ENCODE measurements at places on chromosomes 11 and 22.

GRCh38 chr22:43343670-43344519 is 723 bp upstream of the SCUBE1 start:
- DNase-seq, result peak; percentile 72

DNA sequence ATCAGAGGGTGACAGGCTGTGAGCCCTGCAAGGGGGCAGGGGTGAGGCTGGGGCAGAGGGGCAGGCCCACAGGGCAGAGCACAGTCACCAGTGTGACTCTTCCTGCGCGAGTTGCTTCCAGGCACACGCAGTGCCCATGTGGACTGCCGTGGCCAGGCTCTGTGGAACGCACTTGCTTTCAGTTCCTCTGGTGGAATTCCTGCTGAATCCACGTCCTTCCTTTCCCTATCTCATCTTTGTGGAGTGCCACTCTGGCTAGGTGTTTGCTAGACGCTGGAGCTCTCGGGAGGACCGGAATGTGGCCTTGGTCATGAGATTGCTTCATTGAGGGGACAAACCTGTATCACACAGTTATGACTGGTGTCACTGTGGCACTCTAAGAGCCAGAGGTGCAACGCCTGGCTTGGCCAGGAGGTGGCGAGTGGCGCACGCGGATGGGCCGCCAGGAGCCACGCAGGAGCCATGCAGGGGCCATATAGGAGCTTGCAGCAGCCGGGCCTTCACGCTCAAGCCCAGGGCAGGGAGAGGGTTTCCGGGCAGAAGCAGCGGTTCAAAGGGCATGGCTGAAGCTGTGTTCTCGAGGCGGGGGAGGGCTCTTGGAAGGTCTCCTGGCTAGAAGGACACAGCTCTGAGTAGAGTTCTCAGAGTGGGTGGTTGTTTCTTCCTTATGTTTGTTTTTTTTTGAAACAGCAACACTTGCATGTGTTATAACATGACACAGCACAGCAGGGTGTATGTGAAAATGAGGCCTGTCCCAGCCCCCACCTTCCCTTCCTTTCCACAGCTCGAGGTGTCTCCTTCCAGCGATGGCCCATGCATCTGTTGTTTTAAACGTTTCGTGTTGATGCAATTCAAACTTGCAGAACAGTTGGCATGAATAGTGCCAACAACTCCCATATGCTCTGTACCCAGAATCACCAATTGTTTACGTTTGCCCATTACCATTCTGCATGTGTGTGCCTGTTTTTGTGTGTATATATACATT is 36.2 kb downstream of the TBC1D22A start:
- DNase-seq, result peak; percentile 88

DNA sequence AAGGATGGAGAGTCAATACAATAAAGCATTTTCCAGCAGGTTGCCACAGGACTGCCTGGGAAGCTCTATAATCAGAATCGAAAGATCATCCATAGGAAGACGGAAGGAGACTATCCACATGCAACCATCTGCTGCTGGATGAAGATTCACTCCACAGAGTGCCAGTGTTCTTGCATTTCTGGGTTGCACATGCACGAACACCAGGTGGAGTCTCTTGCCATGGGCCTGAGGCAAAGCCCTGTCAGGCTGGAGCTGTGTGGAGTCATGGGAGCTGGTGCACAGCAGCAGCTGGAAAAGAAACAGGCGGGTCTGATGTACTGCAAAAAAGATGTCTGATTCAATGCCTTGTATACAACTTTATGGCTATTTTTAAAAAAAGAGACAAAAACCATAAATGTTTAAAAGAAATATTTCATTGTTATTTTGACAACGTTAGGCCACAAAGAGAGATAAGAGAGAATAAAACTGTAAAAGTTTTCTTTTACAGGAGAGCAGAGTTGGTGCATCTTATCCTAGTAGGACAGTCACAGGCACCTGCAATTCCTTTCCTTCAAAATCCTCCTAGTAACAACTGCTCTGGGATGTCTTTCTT is 12.9 kb upstream of the FAT3 start:
- DNase-seq, result peak; percentile 63

GRCh38 chr22:24429411-24430365 is 2.3 kb downstream of the ADORA2A start:
- DNase-seq, result peak; percentile 58

DNA sequence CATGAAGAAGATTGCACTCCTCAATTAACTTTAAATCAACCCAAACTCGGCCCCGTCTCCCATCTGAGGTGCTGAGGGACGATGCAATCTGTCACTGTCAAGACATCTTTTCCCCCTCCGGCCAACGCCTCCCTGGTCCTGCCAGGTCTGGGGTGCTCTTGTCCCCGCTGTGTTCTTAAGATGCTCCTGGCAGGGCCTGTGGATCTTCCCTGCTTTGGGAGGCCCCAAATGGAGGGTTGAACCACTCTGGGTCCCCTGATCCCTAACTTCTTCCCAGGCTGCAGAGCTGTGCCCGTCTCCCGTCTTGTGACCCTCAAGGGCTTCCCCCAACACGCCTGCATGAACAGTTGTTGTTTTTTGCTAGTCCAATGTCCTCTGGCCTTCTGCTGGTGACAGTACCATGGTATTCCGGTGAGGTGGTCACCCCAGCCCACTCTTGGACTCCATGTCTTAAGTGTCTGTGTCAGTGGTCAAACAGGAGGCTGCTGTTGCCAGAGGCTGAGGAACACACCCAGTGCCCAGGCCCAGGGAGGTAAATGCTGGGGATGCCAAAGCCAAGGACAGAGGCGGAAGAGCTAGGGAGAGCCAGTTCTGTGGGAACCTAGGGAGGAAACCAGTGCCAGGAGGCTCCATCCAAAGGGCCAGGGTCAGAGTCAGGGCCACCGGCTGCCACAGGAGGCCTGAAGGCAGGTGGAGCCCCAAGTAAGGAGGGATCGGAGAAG is 70.6 kb upstream of the SHANK2 start:
- DNase-seq, result no peak

GRCh38 chr11:108933630-108934029 is 268.8 kb downstream of the DDX10 start:
- no peak for DNase-seq

DNA sequence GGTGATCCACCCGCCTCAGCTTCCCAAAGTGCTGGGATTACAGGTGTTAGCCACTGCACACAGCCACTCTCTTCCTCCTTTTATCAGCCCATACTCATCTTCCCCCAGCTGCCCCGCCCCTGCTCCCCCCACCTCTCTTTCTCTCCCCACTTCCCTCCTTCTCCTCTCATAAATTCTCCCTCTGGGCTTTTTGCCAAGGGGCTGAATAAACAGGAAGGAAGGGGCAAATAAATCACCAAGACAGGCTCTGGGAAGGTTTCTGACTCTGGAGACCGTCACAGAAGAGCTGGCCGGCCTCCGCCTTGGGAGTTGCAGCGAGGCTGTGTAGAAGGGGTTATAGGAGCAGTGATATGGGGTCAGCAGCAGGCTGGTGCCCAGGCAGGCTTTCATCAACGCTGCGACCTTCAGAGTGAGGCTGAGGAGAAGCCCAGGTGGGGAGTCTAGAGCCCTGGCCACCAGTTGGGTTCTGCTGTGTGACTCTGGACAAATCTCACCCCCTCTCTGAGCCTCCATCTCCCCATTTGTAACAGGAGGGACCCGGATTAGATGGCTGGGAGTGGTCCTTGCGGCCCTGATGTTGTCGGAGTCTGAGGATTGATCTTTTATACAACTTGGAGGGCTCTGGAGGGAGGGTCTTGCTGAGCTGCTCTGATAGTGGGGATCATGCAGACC is 62.6 kb upstream of the RASD2 start:
- no peak for DNase-seq

- no peak for DNase-seq
Measured at GRCh38 chr22:22759371-22759770, 115.0 kb downstream of the GGTLC2 start.

DNA sequence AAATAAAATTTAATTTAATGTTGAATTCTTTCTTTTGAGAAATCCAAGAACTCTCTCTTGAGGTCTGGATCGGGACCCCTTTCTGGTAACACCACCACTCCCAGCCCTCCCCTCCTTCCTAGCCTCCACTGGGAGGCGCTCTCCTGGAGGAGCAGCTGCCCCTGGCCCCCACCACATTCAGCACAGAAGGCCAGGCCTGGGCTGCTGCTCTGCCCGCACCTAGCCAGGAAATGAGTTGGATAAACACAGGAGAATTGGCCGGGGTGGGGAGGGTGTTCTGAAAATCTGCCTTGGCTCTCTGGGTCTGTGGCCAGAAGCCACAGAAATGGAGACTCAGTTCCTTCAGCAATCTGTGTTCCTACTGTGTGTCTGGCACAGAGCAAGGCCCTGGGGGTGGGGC is 31.2 kb downstream of the C22orf42 start:
- peak; percentile 86 for DNase-seq

DNA sequence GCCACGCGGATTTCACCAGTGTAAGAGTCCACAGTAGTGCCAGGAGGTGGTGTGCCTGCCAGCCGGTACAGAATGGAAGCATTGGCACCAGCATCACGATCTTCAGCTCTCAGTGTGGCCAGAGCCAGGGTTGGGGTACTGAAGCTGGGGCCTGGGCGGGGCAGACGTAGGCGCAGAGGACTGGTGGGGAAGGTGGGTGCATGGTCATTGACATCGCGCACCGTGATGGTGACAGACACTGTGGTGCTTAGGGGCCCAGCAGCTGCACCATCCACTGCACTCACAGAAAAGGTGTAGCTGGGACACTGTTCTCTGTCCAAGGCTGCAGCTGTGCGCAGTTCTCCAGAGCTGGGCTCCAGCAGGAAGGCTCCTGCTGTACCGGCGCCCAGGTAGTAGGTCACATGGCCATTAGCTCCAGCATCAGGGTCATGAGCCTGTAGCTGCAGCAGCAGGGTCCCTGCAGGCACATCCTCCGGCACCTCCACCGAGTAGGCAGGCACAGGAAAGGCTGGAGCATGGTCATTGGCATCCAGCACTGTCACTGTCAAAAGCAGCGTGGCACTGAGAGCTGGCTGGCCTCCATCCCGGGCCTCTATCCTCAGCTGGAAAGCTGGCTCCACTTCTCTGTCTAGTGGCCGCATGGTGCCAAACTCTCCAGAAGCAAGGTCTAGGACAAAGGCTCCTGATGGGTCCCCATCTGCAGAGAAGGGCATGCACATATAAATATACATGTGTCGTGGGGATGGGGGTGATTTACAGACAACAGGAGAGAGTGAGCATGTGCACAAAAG is 7.9 kb upstream of the TPP1 start:
- no peak for DNase-seq

GRCh38 chr11:111135101-111135500 is 110.4 kb upstream of the POU2AF2 start:
- DNase-seq, result peak; percentile 2

DNA sequence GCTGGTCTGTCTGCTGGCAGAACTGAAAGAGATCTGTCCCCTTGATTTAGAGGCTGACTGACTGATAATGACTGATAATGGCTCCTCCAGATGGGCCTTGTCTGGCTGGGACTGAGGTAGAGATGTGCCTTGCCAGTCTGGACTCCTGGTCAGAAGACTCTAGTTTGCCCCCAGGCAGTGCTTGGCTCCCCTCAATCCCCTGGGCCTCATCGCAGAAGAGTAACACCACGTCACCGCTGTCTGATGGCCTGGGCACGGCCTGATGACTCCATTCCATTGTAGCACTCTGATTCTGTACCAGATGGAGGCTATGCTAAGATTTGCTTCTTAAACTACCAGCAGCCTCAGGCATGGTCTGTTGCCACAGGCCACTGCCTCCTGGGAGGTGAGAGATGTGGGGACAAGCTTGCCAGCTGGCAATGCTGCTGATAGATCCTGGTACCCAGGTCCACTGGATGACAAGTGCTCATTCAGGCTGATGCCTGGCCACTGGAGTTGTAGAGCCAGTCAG is 19.1 kb downstream of the CYB5R2 start:
- no peak for DNase-seq

DNA sequence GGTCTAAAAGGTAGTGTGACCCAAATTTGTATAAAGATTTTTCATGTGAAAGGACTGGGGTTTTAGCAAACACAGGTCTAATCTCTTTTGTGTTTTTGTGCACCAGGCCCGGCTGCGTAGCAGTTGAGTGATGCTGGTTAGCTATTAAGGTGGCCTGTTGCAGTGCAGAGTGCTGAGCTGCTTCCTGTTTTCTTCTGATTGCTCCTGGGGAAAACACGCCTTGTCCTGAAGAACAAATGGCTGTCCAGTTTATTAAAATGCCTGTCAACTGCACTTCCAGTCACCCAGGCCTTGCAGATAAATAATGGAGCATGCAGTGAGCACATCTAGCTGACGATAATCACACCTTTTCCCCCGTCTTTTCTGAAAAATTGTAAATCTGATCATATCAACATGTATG is 1.8 kb downstream of the SRSF8 start:
- peak; percentile 53 for DNase-seq

- no peak for DNase-seq
Measured at GRCh38 chr11:128053981-128054931, 533.1 kb downstream of the ETS1 start.

- no peak for DNase-seq
Measured at GRCh38 chr22:19505735-19506126, 18.5 kb downstream of the CLDN5 start.

- no peak for DNase-seq
Measured at GRCh38 chr11:10298342-10298741, 4.3 kb upstream of the SBF2 start.

DNA sequence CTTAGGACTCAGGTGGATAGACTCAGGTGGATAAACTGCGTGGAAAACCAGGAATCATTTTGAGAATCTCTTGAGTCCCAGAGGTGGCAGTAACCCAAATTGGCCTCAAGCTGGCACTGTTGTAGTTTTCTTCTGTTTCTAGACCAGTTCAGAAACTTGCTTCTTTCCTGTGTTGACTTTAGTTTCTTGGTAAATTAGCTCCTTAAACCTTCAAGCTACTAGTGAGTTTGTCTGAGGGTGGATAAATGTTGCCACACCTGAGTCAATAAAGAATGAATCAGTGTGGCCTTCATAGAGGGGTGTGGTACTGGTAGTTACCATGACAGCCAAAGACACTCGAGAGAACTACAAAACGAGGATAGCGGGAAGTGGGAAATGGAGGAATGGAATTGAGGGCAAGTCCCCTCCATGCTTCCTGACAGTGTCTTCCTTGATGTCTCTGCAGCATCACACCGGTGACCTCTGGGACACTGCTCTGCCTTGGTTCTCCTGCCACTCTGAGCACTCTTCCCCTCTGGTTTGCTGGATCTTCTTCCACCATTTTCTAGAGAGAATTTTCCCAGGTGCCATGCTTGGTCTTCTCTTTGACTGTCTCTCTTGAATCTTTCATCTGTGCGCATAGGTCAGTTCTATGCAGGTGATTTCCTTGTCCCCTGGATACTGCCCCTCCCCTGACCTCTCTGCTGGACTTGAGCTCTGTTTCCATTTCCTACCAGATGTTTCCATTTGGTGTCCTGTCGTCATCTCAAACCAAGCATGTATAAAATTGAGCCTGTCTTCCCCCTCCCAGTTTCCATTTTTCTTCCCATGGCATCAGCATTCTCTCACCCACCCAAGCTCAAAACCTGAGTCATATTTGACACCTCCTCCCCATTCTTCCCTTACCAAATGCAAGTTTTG is 7.2 kb downstream of the POLD4 start:
- DNase-seq, result peak; percentile 73

DNA sequence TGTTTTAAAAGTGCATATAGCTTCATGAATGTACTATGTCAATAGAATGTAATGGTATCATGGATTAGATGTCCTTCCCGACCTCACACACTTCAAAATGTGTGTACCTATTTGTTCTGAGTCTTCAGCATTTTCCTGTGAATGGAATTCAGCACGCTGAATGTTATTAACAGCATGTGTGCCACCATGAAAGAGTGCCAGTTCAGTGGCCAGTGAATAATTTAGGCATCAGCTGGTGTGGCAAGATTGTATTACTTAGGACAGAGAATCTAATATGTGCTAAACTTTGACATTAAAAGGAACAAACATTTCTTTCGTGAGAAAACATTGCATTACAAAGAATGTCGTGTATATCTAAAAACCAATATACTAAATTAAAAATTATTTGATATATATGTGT is 46.4 kb downstream of the HIPK3 start:
- DNase-seq, result no peak
